ENCODE measurements at places on chromosomes 7 and 10.

- no peak for DNase-seq
These were observed 2.5 kb downstream of the PGAM2 start for GRCh38 chr7:44062903-44063295.

- DNase-seq = no peak
These were observed 2.4 kb upstream of the PAX2 start for GRCh38 chr10:100742936-100743335.

DNA sequence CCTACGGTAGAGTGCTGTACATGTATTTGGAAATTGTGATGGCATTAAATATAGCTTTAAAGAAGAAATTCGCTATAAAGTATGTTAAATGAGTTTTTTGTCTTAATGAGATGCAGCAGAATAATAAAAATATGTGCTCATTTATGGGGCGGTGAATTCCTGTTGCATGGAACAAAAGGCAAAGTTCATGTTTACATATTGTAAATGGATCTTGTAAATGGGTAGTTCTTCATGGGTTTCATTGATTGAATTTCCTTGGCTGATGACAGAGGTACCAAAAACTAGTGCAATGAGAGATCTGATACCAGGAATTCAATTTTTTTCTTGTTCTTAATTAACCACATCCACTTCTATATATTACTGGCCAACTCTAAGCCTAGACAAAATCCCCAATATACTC lies 284.2 kb downstream of the SUGCT start:
- DNase-seq = no peak

- no peak for DNase-seq
These were observed 63.3 kb downstream of the MRC1 start for GRCh38 chr10:17872191-17873091.

DNA sequence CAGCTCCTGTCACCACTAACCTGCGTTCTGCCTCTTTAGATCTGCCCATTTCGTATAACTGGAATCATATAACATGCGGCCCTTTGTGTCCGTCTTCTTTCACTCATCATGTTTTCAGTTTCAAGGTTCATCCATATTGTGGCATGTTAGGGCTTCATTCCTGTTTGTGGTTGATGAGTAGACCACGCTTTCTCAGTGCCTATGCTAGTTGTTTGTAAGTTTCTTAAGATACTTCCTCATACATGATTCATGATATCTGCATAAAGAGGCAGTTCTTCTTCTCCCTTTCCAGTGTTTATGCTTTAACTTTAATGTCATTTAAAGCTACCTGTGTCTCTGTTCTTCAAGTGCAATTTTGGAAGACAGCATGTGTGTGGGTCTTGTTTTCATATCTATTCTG lies 79.5 kb upstream of the FAM20C start:
- no peak for DNase-seq
